Fibroblast of gingiva (primary cell): ENCODE measurements at places on chromosomes 3 and 15.

DNA sequence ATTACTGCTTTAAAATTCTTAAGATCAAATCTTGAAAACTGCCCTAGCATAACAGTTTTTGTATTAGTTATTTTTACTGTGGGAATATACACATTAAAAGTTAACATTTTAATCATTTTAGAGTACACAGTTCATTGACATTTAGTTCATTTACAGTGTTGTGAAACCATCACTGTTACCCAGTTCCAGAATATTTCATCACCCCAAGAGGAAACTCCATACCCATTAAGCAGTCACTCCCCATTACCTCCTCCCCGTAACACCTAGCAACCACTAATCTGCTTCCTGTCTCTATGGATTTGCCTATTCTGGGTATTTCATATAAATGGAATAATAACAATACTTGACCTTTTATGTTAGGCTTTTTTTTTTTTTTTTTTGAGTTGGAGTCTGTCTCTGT is 164.1 kb upstream of the LRRFIP2 start:
- peak; percentile 63 for DNase-seq

DNA sequence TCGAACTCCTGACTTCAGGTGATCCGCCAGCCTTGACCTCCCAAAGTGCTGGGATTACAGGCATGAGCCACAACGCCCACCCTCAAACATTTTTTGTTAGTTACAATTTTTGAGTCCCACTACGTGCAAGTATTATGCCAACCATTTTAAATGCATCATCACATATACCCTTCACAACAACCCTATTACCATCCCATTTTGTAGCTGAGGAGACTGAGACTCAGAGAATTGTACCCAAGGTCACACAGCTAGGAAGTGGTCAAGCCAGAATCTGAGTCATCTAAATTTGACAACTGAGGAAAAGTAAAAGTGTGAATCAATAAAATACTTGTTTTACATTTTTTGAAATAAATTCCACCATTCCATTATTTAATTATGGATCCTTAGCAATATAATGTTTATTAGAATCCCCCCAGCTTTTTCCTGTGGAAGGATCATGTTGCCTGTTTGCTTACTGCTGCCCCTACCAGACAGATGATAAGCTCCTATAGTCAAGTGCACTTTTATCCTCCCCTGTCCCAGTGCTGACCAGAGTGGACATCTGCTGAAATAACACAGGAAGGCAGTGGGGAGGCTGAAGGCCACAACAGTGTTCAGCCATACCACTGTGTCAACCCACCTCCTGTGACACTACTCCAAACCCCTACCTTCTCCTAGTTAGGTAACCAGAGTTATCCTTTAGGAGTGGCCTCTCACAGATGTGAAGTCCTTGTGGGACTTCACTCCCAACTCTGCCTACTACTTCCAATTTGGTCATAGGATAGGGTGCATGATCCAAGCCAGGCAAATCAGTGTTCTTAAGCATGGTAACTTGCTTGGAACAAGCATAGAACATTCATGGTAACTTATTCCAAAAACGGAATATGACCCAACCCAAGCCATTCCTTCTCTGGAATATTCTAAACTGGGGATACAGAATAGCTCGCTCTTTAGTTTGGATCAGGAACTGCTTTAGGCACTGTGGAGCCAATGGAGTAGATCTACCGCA is 28.1 kb downstream of the PRKAR2A start:
- no peak for DNase-seq

GRCh38 chr3:186915806-186916796 is 14.2 kb upstream of the ST6GAL1 start:
- no peak for DNase-seq

DNA sequence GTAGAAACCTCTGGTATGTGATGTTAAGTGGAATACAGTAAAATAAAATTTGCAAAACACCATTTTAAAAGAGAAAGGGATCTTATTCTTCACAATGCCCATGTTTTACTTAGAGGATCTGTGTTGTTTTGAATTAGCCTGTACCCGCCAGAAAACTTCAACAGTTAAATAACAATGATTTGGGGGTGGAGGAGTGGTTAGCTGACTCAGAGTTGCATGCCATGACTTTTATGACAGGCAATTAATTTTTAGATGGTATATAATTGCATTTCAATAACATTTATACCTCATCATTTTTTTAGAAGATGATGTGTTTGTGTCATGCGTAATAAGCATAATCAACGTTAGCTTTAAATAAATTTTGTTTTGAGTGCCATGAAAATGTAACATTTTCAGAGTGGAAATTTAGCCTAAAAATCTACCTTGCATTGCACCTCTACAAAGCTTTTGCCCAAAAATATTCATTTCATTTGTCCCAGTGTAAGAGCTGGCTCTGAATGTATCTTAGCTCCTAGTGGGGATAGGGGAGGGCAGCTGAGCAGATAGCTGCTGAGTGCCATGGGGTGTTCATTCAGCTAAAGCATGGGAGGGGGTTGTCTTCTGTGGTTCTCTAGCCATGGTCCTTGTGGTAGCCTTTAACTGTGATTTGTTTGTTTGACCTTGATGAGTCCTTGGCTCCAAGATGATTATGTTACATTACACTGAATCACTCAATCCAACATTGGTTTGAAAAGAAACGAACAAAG is 379.8 kb downstream of the LPP start:
- DNase-seq = no peak

- peak; percentile 27 for DNase-seq
Observed at GRCh38 chr15:38010395-38010794, 76.0 kb downstream of the TMCO5A start.

- DNase-seq = no peak
Observed at GRCh38 chr3:18010001-18010400, 267.6 kb upstream of the TBC1D5 start.

DNA sequence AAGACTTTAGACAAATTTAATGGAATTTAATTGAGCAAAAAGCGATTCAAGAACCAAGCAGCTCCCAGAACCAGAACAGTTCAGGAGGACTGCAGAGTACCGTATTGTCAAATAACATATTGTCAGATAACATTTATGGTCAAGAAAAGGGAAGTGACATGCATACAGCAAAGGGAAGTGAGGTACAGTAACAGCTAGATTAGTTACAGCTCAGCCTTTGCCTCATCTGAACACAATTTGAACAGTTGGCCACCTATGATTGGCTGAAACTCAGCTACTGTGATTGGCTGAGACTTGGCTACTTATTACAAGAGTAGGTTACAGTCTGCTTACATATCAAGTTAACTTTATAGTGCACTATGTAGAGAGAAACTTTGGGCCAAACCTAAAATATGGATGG is 21.9 kb downstream of the ZFAND6 start:
- DNase-seq = no peak

GRCh38 chr15:78718837-78719236 is 77.8 kb upstream of the CHRNB4 start:
- DNase-seq = no peak

DNA sequence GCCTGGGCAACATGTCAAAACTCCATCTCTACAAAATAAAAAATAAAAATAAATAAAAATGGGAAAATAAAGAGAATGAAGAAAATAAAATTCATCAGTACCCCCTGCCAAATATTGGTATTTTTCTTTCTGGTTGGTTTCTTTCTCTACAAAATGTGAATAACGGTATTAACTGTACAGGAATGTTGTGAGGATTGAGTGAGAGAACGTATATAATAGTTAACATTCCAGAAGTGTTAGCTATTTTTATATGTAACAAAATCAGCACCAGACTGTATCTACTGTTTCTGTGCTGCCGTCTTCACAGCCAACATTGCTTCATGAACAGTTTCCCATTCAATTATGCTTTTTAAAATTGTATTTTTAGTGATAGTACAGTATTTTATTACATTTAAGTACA is 25.5 kb upstream of the RNU6-1 start:
- no peak for DNase-seq

DNA sequence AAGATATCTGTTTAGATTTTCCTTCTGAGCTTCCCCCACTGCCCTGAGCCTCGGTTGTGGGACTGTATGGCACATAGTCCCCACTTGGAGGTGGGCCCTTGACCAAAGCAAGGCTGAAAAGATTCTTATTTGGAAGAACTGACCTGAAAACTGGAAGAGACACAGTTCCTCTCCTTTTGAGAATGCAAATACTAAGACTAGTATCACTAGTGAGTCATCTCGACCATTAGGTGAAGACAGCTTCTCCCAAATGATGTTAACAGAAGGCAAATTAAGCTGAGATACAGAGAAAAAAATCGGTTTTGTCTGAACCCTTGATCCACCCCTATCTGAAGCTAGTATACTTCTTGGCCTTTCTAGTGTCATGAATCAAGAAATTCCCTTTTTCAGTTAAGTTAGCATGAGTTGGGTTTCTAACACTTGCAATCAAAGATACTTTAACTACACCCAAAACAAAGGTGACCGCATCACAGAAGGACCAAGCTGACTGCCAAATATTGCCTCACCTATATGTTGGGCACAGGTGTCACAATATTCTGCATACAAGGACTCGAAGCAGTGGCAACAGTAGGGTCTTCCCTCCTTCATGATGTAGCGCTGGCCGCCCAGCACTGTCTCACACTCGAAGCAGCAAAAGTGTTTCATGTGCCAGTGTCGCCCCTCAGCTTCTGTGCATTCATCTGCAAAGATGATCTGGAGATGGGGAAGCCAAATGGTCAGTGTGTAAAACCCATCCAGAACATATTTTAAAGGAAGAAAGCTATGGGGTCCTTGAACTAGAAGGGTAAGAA is 72.4 kb downstream of the PRICKLE2 start:
- DNase-seq = no peak
